ENCODE measurements at places on chromosomes 5 and 9.

GRCh38 chr5:180291234-180291940, 496 bp downstream of the MAPK9 start:
- no peak for DNase-seq

DNA sequence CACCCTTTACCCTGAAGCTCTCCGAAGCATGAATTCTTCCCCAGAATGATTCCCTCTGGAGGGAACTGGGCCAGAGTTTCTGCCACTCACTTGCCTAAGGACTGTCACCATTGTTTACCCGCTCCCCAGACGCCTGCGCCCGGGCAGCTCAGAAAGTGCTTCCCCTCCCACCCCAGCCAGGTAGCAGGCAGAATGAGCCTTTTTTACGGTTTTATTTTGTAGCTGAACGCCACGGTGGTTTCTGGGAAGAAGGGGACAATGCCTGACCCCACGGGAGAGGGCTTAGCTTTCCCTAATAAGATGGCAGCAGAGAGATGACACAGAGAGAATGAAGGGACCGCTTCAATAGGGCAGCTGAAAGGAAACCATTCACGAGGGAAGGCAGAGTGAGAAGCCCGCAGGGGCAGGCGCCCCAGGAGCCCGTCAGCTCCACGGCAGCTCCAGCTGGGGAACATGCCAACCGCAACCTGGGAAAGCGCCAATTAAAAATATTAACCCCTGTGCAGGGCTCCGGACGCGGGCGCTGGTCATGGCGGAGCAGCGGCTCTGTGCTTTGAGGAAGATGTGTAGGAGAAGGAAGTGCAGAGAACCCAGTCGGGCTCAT, 20.4 kb upstream of the NTNG2 start:
- peak; percentile 56 for DNase-seq

- DNase-seq = no peak
Observed at GRCh38 chr5:33491941-33492340, 51.2 kb downstream of the TARS1 start.

GRCh38 chr5:156540491-156540890, 213.5 kb downstream of the SGCD start:
- no peak for DNase-seq

DNA sequence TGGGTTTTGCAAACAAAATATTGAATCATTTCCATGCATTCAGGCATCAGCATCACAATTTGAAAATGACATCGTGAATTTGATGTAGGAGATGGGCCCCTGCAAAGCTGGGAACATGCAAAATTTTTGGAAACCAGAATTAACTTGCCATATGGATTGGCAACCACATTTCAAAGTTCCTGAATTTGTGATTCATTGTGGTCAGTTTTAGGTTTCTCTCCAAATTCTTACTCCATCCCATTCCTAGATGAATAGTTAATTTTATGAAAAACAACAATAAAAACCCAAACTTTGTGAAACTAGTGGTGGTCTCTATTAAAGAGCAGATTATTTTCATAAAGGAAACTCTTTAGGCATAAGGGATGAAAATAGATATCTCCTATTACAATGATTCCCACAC, 107.8 kb upstream of the SLIT3 start:
- no peak for DNase-seq

DNA sequence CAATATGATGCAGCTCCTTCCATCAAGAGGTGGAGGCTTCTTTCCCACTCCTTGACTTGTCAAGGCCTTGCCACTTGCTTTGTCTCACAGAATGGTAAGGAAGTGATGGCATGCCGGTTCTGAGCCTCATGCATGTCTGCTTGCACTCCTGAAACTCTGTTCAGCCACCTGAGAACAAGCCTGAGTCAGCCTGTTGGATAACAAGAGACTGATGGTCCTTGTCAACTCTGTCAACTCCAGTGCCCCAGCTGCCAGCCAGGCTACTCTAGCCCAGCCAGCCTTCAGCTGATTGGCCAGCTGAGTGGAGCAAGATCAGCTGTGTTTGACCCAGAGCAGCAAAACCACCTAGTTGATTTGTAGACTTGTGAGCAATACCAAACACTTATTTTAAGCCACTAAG, 4.4 kb upstream of the TENT4A start:
- no peak for DNase-seq

DNA sequence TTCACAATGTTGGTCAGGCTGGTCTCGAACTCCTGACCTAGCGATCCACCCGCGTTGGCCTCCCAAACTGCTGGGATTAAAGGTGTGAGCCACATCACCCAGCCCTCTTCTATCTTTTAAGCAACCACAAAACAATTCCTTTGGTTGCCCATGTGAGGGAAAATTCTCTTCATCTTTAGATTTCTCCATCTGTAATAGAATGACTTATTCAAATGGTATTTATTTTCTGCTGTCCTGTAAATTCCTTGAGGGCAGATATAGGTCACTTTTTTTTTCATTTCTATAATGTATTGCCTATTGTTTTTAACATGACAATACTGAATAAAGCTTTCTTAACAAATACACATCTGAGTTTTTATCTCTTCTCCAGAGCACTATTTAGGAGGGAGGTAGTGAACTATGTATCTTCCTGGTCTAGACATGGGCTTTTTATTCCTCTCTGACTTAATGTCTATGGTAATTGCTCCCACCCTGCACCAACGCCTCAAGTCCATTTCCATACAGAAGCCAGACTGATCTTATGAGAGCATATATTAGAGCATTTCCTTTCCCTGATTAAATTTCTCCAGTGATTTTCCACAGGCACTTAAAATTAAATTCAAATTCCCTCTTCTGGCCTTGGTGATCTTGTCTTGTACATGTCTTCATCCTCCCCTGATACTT, 595.6 kb downstream of the CAAP1 start:
- no peak for DNase-seq

- no peak for DNase-seq
Observed at GRCh38 chr9:101907466-101907865, 169.0 kb upstream of the GRIN3A start.

DNA sequence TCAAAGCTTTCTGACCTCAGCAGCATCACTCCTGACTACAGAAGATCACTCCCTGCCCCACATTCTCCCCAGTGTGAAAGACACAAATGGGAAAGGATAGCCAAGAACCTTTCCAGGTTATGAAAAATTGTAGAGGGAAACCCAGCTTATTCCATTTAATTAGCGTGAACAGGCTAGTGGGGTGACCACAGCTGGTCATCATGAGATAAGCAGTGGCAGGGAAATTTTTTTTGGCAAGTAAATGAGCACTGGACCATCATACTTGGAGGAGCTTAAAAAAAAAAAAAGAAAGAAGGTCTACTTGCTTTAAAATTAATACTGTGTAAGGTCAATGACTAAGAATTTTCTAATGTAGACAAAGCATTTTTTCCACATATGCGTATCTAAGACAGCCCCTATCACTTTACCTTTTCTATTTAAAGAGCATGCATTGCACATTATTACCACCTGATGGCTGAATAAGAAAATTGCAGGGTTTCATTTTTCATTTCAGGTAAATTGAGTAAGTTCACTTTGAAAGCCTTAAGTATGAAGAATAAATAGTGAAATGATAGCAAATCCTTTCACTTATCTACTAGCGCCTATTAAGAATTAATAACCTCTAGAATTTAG, 123.6 kb downstream of the ELAVL2 start:
- DNase-seq = no peak

DNA sequence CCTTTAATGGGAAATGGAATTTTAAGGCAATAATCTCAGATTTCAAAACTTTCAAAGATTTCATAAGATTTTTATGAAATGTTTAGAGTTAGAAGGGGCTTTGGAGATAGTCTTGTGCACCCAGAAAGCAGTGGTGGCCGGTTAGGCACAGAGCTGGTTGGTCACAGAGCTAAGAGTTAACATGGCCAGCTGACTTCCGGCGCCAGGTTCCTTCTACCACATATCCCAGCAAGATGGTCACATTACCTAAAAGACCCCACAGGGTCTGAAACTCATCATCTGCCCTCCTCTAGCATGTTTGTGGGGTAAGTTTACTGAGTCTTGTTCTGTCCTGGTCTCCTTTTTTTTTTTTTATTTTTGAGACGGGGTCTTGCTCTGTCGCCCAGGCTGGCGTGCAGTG, 19.3 kb downstream of the QRFP start:
- no peak for DNase-seq

GRCh38 chr5:119896826-119897536, 267.6 kb downstream of the FAM170A start:
- no peak for DNase-seq

GRCh38 chr5:124580925-124581737, 165.3 kb downstream of the ZNF608 start:
- DNase-seq = no peak

GRCh38 chr5:19862711-19863110, 125.3 kb downstream of the CDH18 start:
- no peak for DNase-seq

- DNase-seq = no peak
Observed at GRCh38 chr5:174606646-174607045, 117.7 kb upstream of the MSX2 start.

GRCh38 chr9:136332482-136332983, 5.2 kb downstream of the GPSM1 start:
- DNase-seq = no peak

- DNase-seq = no peak
Observed at GRCh38 chr5:143041972-143042770, 272.0 kb downstream of the ARHGAP26 start.

GRCh38 chr9:68747043-68747533, 42.0 kb downstream of the PIP5K1B start:
- no peak for DNase-seq

DNA sequence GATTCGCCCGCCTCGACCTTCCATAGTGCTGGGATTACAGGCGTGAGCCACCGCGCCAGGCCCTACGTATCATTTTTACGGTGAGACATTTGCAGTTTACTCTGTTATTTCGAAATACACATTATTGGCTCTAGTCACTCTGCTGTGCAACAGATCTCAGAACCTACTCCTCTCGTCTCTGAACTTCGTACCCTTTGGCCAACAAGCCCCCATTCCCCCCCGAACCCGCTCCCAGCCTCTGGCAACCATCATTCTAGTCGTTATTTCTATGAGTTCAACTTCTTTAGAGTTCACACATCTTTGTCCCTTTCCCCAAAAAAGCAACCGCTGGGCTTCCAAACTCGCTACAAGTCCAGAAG, 735 bp downstream of the PTGR1 start:
- DNase-seq = no peak

- no peak for DNase-seq
Observed at GRCh38 chr5:173454736-173455598, 126.8 kb upstream of the STC2 start.

DNA sequence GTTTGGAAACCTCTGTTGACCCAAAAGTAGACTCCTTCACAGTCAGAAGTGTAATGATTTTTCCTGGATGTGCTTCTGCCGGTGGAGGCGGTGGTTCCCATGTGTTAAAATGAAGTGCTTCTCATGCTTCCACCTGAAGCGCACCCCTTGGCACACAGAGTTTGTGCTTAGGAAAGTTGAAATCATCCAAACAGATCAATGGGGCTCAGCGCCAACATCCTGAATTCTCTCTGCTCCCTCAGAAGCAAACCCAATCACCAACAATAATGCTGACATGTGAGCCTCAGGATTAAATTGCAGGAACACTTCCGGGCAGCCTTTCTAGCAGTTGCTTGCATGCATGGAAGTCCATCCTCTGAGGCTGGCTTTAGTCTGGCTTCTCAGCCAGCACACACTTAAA, 71.0 kb downstream of the MED10 start:
- DNase-seq = no peak

GRCh38 chr9:21590058-21590996, 108.2 kb upstream of the IFNE start:
- DNase-seq = no peak

DNA sequence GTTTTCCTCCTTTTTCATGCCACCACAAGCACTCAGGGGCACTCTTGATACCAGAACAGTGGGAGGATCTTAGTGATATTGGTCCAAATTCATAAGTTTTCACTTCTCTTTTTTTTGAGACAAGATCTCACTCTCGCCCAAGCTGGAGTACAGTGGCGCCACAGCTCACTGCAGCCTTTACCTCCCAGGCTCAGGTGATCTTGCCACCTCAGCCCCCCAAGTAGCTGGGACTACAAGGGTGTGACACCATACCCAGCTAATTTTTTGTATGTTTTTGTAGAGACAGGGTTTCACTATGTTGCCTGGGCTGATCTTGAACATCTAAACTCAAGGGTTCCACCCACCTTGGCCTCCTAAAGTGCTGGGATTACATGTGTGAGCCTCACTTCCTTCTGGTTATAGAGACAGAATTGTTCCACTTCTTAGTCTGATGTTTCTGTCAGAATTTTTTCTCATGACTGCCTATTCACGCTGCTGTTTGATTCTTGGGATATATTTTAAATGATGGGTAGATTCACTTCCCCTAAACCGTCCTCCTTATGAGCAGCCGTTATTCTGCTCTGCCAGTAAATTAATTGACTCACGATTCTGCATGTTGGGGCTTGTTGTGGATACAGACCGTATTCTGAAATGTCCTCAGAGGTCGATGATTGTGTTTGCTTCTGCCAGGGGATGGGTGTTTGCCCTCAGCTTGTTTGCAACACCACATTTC, 30.8 kb downstream of the MTAP start:
- no peak for DNase-seq

DNA sequence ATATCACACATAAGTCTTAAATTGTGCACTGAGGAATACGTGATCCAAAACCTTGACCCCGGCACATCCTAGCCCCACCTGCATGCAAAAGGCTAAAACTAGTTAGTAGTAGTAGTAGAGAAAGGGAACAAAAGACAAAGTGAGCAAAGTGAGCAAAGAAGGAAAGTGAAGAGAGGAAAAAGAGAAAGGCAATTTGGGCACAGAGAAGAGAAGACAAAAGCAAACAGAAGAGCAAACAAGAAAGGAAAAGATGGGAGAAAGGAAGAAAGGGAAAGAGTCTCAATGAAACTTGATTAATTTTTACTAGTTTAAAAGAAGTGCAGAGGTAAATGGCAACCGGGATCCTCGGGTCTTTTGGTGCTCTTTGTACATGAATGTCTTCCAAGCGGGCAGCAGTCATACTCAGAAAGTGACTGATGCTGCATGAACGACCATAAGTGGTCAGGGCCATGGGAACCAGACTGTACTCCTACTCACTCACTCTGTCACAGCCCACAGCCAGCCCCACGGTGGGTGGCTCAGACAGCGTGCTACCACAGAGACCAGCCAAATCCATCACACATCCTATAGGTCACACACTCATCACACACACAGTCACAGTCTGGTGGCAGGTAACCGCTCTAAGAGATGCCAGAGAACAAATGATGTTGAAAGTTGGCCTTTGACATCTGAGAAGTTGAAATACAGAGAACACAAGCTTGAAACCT, 203.9 kb downstream of the FBN2 start:
- no peak for DNase-seq

All from NCI-H2081 treated with DMSO at 0.1 percent for 48 hours (cell line).